ENCODE measurements at places on chromosomes 5 and 9. TPM values are rescaled to one million over a fixed set of nuclear protein-coding genes. Genes with fewer than 3 reads are reported as not detected.

The PIK3R1 gene
- 76.2 TPM for total RNA-seq

The PCDHGB5 gene
- 4.0 TPM for total RNA-seq

The PFN3 gene
- not detected for total RNA-seq

The CER1 gene
- not detected for total RNA-seq

The NTNG2 gene
- 2.4 TPM for total RNA-seq
